ENCODE measurements at places on chromosomes 1 and 21.
A peak's percentile ranks its signal among the peaks of the same experiment; 100 is the strongest.

- DNase-seq, result no peak
Measured at GRCh38 chr1:35324486-35324885, 56.0 kb downstream of the ZMYM4 start.

- DNase-seq, result no peak
Measured at GRCh38 chr1:14663773-14664172, 65.3 kb downstream of the KAZN start.

DNA sequence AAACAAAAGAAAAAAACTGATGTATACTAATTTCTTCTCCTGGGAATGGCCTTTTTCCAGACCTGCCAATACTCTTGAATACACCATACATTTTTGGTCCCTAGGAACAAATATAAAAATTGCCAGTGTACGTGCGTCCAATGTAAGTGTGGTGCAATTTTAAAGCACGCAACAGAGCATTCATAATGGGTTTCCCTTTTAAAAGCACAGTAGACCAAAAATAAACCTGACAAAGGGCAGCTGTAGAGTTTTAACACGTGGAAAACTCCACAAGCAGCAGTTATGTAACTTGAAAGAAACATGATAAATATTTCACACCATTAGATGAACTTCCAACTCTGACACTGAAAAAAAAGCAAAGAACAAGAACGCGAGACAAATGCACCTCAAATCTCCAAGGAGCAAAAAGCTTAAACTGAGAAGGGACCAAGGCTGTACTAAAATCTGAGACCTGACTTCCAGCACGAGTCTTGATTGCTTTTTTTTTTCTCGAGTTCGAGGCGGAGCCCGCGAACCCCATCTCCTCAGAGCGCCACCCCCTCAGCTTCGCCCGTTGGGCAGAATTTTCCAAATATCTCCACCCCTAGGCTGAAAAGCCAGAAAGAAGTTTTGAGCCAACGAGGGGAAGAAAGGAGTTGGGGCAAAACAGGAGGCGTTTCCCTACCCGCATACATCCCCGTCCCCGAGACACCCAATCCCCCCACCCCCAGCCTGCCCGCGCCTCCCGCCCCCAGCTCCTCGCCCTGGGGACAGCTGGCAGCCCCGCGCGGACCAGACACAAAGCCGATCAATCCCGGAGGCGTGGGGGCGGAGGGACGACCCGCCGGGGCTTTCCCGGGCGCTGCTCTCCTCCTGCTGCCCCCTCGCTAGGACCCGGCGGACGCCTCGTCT, at the start of gene JAM2:
TSS of gene JAM2 (plus strand) at position 599 of the 891 bp plus-strand sequence. CDS start 564 bp downstream, outside the sequence.
- peak; percentile 52 for DNase-seq

GRCh38 chr1:24551960-24552571, 3.8 kb upstream of the NCMAP start:
- peak; percentile 61 for DNase-seq

- DNase-seq, result no peak
Measured at GRCh38 chr1:228084797-228085196, 2.3 kb downstream of the ARF1 start.
